Retinal pigment epithelial cell (primary cell): ENCODE measurements at places on chromosomes 5 and 9.

DNA sequence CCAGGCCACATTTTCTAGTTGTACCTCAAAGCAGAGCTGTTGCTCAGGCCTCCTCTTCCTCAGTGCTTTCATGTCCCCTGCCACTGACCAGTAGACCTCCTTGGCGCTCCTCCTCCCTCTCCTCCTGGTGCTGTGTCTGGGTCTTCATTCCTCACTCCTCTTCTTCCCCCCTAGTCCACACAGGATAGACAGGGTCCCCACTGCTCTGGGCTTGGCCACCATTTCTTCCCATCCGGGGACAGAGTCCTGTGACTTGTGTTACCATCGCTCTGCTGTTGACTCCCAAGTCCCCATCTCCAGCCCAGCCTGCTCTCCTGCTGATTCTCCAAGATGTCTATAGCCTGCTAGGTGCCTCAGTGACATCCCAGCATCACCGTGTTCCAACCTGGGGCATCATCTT lies 88.2 kb upstream of the HRH2 start:
- DNase-seq, result no peak

DNA sequence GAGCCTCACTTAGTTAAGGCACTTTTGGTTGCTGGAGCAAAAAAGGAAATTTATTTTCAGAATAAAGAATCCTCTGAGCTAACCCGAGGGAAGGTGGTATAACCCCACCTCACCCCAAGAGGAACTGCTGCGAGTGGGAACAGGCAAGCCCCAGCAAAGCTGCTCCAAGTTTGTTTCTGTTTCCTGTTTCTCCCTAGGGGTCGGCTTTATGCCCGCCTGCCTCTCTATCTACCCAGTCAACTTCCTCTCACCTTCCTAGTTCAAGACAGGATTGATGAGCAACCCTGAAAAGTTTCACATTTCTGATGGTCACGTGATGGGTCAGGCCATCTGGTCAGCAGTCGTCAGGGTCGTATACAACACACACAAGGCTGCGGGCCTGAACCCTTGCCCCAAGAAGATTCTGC lies 31.1 kb downstream of the TRIO start:
- no peak for DNase-seq

- no peak for DNase-seq
These were observed 14.2 kb upstream of the SERINC5 start for GRCh38 chr5:80269991-80270438.

DNA sequence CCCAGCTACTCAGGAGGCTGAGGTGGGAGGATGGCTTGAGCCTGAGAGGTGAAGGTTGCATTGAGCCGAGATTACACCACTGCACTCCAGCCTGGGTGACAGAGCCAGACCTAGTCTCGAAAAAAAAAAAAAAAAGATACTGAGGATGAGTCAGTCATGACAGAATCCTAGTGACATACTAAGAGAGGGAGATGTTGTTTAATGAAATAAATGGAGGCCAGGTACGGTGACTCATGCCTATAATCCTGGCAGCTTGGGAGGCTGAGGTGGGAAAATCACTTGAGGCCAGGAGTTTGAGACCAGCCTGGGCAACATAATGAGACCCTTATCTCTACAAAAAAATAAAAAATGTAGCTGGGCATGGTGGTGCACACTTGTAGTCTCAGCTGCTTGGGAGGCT lies 107.2 kb downstream of the ZFAND5 start:
- DNase-seq, result no peak

DNA sequence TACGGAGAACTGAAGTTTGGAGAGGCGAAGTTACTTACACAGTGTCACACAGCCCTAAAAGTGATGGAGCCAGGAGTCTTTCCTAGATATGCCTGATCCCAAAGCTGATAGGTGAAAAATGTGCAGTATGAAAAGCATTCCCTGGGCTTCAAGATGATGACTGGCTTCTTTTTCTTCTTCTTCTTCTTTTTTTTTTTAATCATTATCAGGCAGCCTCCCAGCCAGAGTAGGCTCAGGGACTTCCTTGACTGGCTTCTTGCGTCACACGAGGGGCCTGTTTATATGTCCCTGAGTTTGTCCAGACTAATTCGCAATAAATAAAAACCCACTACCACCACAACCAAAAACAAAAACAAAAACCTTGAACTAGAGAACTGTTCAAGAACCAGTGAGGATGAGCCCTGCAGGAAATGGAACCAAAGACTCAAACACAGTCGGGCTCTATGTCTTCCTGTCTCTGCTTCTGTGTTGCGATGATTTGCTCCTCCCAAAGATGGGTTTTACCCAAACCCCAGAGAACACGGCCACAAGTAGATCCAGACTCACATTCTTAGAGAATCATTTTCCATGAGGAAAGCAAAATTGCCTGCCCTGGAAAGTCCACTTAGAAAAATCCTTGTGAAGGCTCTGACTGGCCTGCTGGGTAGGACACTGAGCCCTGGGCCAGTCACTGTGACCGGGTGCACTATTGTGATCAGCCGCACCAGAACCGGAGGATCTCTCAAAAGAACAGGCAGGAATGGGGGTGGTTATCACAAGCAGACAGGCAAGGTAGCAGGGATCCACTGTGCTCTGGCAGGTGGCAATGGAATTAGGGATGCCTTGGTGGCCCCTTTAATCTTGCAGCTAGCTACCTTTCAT lies 38.0 kb upstream of the ADAM19 start:
- DNase-seq, result no peak

DNA sequence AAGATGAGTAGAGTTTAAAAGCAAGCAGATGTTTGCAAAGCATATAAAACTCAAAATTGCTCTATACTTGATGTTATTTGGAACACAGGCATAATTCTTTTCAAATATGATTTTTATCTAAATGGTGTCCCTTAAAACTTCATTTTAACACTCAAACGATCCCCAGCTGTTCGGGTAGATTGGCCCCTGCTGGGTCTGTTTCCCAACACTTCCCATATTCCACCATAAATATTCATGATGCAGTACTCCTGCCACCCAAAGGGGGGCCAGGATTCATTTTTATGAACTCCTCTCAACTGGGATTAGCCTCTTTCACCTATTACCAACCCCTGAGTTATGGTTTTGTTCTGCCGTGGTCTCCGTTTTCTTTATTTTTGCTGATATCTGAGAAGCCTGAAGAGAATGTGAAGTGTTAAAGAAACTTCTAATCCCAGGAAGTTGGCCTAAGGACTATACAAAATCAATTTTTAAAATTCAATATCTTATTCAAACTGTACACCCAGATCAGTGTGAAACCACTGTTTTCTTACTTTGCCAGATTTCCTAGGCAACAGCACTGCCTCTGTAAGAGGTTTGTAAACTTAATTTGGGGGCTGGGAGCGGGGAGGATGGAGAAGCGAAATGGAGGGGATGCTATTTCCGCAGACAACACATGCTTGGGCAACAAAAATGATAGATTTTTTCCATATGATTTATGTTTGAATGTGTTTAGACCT lies 384.1 kb downstream of the DMRT2 start:
- no peak for DNase-seq

DNA sequence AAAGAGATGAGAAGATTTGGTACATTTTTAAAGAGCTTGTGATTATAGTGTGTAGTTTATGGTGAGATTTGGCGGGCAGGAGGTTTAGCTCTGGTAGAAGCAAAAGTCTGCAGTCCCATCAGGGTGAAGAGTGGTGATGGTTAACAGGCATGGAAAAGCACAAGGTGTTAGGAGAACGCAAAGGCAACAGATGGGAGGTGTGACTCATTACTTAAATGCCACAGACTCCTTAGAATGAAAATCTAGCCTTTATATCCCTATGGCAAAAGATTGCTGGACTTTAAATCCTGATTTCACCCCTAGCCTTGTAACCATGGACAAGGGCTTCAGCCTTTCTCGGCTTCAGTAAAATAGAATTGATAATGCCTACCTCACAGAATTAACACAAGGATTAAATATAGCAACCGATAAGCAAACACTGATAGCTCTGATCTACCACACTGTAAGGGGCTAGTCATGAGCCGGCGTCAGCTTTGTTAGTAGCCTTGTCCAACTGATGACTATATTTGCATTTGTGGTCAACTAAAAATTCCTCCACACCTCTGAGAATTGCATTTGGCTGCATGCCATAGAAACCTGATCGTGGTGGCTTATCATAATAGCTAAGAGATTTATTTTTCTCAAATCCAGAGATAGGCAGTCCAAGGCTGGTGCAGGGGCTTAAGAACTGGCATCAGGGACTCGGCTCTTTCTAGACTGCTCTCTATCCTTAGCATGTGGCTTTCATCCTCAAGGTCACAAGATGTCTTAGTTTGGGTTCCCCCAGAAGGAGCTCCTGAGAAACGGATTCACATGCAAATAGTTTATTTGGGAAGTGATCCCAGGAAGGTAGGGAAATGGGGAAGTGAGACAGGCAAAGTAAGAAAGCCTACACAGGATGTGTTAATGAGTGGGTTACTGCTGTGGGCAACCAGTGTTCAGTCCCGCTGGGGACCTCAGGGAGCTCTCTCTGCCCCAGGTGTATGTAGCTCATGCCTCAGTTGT lies 19.6 kb downstream of the MFAP3 start:
- peak; percentile 95 for DNase-seq

DNA sequence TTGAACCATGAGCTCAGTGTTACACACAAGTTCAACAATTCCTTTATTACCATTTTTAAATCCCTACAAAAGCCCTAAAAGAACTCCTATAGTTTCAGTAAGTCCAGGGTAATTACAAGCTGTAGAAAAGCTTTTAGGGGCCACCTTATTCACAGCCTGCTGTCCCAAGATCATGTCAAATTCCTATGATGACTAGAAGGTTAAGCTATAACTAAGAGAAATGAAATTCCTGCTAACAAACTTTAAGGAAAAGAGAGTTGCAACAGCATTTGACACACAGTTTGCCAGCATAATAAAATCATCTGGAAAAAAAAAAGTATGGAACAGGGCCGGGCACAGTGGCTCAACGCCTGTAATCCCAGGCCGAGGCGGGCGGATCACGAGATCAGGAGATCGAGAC lies 31.5 kb downstream of the TMEM245 start:
- no peak for DNase-seq

GRCh38 chr5:83124593-83124992 lies 47.2 kb downstream of the XRCC4 start:
- DNase-seq, result no peak

GRCh38 chr9:70020217-70020616 lies 23.4 kb upstream of the MAMDC2 start:
- DNase-seq, result no peak

GRCh38 chr5:54616518-54617220 lies 99.1 kb downstream of the SNX18 start:
- DNase-seq, result no peak
